Fibroblast of skin of right quadriceps (primary cell): ENCODE measurements at places on chromosomes 7 and 10.
A peak's percentile ranks its signal among the peaks of the same experiment; 100 is the strongest.

GRCh38 chr7:136324073-136324704 is 347.0 kb upstream of the MTPN start:
- no peak for DNase-seq

GRCh38 chr10:12699781-12700556 is 301.5 kb downstream of the CCDC3 start:
- no peak for DNase-seq

GRCh38 chr10:79052291-79053080 is 16.3 kb upstream of the ZMIZ1 start:
- peak; percentile 20 for DNase-seq

DNA sequence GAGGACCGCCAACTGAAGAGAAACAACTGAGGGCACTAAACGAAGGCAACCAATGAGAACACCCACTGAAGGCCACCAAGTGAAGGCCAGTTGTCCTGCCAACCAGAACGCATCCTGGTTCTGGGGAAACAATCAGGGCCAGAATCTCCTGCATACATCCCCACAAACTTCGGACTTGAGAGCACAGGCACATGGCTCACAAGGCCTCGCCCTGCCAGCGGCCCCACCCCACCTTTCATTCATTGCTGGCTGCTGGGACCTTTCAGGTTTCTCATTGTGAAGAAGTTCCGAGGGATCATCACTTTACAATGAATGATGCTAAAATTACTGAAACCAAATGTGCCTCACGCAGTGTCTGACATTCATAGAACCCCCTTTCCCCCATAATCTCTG is 79.2 kb upstream of the ABI1 start:
- no peak for DNase-seq

DNA sequence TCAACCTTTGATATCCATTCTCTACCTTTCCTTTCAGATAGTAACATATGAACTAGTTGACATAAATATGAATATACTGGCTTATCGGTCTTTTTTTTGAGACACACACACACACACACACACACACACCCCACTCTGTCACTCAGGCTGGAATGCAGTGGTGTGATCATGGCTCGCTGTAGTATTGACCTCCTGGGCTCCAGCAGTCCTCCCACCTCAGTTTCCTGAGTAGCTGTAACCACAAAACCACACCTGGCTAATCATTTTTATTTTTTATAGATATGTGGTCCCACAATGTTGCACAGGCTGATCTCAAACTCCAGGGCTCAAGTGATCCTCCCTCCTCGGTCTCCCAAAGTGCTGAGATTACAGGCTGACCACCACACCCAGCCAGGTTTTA is 14.2 kb upstream of the NT5C3A start:
- DNase-seq: no peak

DNA sequence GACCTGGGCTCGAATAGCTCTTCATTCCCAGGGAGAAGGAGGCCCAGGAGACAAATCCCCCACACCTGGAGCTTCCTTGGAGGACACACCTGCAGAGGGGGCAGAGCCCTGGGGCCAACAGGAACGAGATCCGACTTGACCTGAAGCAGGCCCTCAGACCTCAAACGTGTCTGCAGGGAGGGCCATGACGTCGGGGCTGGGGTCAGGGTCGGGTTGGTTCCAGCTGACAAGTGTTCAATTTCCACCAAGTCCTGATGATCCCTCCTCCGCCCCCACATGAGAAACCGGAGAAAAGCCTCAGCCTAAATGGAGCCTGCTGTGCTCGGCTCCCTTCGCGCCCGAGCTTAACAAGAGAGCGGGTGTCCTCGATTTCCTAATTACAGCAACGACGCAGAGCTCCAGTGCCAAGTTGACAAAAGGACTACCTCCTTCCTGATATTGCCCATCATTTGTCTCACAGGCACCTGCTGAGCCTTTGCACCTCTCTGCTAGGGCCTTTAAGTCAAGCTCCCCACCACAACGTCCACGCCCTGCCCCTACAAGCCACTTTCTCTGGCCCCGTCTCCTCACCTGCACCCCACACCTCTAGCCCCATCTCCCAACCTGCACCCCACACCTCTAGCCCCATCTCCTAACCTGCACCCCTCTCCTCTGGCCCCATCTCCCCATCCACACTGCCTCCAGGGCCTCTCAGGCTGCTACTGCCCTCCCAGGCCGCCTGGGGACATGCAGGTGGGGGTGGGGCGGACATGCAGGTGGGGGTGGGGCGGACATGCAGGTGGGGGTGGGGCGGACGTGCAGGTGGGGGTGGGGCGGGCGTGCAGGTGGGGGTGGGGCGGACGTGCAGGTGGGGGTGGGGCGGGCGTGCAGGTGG is 519.4 kb downstream of the GLRX3 start:
- no peak for DNase-seq

DNA sequence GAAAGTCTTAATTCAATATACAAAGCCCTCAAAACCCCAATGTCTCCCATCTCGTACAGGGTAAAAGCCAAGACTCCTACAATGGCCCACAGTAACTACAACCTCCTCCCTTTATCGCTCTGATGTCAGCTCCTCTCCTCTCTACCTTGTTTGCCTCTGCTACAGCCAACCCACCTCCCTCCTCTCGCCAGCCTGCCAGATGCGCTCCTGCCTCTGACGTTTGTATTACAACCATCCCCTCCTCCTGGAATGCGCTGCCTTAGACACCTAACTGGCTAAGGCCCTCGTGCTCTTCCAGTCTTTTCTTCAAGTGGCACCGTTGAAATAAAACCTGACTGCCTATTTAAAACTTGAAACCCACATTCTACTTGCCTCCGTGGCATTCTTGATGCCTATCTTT is 115.3 kb upstream of the MYO3A start:
- no peak for DNase-seq

DNA sequence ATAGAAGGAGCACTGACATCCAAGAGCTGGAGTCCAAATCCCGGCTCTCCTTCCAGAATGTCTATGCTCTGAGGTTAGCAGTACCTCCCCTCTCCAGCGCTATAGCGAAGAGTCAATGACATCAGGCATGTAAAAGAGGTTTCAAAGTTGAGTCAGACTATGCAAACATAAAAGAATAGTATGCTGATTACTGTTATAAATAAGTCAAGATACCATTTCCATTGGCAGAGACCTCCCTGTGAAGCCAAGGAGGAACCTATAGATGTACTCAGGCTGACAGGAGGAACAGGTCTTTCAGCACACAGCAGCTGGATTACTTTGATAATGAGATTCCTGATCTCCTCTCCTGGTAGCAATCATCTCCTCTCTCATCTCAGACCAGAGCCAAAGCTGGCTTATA is 103.9 kb upstream of the EFCAB10 start:
- DNase-seq: no peak
